MV-4-11 (cell line): ENCODE measurements at places on chromosomes 6 and 20.
A peak's percentile ranks its signal among the peaks of the same experiment; 100 is the strongest.

GRCh38 chr20:22745194-22745500 is 160.8 kb upstream of the FOXA2 start:
- no peak for DNase-seq

DNA sequence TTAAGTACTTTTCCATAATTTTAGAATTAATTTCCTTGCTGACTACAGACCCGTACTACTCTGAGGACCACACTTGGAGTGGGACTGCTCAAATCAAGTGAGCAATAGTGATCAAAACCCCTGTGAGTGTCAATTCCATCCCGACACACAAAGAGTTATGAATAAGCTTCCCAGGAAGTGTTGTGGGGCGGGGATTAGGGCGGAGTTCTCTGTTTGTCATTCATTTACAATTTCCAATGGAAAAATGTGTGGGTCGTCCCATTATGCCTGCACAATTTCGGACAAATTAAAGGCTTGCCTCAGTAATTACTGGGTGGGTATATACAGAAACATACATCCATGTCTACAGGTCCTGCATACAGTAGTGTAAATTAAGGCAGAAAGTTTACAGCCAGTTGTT is 84.2 kb downstream of the ISM1 start:
- no peak for DNase-seq

DNA sequence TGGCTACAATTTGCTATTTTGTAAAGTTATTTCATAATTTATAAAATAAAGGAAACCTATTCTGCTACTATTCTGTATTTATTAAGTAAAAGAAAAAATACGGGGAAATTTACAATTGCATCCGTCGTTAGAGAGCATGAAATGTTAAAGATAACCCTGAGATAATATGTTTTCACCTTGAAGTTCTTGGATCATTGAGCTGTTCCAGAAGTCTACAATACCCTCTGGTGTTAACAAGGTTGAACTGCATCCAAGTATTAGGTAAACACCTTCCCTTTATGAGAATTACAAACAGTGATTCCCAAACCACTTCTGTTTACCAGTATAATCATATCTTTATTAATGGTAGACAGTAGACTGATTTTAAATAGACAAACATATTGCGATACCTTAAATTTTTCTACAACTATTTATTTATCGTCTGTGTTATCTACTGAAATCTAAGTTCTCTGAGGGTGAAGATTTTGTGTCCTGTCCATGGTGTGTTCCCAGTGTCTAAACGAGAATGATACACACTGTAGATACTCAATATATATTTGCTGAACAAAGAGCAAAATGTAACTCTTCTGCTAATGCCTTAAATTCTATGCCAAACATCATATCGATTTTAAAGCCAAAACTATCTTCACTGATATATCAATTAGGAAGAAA is 28.2 kb downstream of the TBC1D32 start:
- peak; percentile 41 for DNase-seq

GRCh38 chr20:61551401-61551800 is 299.3 kb downstream of the CDH4 start:
- DNase-seq: no peak

GRCh38 chr6:114062199-114062598 is 91.3 kb upstream of the HDAC2 start:
- DNase-seq: no peak
